ENCODE measurements at places on chromosomes 6 and 20. TPM values are rescaled to one million over a fixed set of nuclear protein-coding genes. Genes with fewer than 3 reads are reported as not detected.

- DNase-seq: no peak
These were observed 25.4 kb downstream of the ZKSCAN8 start for GRCh38 chr6:28167068-28167467.

DNA sequence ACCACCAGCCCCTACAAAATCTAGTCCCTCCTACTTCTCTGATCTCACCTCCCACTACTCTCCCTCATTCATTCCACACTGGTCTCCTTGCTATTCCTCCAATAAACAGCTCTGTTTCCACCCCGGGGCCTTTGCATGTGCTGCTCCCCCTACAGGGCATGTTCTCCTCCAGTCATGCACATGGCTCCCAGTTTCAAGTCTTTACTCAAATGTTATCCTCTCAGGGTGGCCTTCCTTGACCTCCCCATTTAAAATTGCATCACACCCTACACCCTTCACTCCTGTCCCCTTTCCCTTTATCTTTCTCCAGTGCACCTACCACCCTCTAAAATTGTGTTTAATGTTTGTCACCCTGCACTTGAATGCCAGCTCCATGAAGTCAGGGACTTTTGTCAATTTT, 174.5 kb downstream of the MRPL14 start:
- no peak for DNase-seq

- no peak for DNase-seq
These were observed 61.6 kb downstream of the PSMG4 start for GRCh38 chr6:3320238-3320811.

GRCh38 chr6:6747371-6747770, 158.9 kb downstream of the LY86 start:
- no peak for DNase-seq

- no peak for DNase-seq
These were observed 108.3 kb downstream of the KIF13A start for GRCh38 chr6:17879184-17879583.

- no peak for DNase-seq
These were observed 604.6 kb downstream of the TFAP2A start for GRCh38 chr6:9810286-9810685.

GRCh38 chr6:90575267-90575666, 11.6 kb downstream of the MAP3K7 start:
- no peak for DNase-seq

- DNase-seq: no peak
These were observed 8.2 kb upstream of the CD93 start for GRCh38 chr20:23094213-23094896.

- DNase-seq: no peak
These were observed 122.0 kb downstream of the TCP11 start for GRCh38 chr6:35019171-35019570.

- no peak for DNase-seq
These were observed 47.4 kb downstream of the TPD52L1 start for GRCh38 chr6:125200941-125201340.

DNA sequence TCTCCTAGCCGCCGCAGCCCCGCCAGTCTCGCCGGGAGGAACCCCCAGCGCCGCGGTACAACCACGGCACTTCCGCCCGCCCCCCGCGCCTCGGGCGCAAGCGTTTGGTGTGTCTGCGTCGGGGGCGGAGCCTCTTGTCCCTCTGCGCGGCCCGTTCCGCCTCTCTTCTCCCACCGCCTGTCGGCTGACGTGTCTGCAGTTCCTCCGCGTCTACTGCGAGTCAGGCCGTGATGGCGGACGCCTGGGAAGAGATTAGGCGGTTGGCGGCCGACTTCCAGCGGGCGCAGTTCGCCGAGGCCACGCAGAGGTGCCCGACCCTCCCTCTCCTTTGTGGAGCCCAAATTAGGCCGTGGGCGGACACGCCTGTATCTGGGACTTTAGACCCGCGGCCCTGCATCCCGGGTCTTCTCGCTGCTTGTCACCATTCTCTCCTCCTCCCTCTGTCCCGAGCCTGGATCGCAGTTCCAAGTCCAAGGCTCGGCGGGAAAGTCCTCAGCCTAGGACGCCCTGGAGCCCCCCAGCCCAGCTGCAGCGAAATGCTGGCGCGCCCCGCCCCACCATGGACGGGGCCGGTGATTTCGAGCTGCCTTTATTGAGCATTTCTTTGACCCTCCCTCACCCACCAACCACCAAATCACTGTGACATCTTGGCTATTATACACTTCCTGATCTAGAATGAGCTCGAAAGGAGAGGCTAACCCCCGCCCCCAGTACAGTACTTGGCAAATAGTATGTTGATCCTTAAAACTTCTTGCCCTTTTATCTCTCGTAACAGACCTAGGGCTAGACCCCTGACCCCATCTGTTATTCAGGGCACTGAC, at the start of gene UFL1:
Gene UFL1 (plus strand): TSS at position 163 of the 821 bp plus-strand sequence. CDS start 68 bp downstream, at position 231.
- DNase-seq: peak; percentile 89

- DNase-seq: no peak
These were observed 31.2 kb downstream of the TNFRSF21 start for GRCh38 chr6:47278545-47278944.

The PRPH2 gene
- polyA plus RNA-seq: 3.8 TPM

The LIN28B gene
- 0.17 TPM for polyA plus RNA-seq

The FAM83C gene
- 0.06 TPM for polyA plus RNA-seq

The PNLDC1 gene
- polyA plus RNA-seq: 0.25 TPM

The OOEP gene
- polyA plus RNA-seq: 0.38 TPM

The CNR1 gene
- 1.1 TPM for polyA plus RNA-seq
